Stromal cell of bone marrow (primary cell): ENCODE measurements at places on chromosomes 4 and X.
A peak's percentile ranks its signal among the peaks of the same experiment; 100 is the strongest.

GRCh38 chrX:10119399-10119990 is 37.3 kb upstream of the CLCN4 start:
- DNase-seq = no peak

DNA sequence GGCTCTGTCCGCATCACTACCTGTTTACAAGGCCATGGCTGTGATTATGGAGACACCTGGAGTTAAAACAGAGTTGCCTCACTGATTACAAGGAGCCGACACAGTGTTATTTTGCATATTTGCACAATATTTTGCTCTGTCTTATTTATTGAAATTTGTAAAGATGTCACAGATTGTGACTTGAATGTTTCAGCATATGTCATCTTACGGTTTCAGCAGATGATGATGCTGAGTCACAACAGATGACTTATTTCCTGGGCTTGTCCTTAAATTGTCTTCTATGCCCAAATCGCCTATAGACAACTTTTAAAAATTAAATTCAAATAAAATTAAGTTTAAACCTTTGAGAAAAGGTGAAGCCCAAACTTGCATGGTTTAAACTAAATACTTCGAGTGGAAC is 87.1 kb upstream of the INPP4B start:
- no peak for DNase-seq

DNA sequence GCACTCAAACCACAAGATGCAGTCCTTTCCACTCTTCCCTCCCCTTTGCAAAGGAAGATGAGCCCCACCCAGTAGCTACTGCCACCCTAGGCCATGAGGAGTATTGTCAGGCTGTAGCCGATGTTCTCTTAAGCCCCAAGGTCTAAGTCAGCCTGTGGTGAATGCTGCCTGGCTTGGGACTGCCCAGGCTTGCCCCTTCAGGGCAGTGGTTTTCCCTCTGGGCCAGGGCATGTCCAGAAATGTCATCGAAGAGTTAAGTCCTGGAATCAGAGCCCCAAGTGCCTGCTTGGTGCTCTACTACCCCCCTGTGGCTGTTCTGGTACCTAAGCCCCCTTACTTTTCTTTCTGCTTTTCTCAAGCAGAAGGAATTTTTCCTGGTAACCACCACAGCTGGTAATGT is 11.8 kb upstream of the PGK1 start:
- peak; percentile 27 for DNase-seq

GRCh38 chr4:107757864-107758476 is 37.9 kb upstream of the PAPSS1 start:
- no peak for DNase-seq

- DNase-seq = no peak
Measured at GRCh38 chr4:73258436-73258685, 237 bp downstream of the ANKRD17 start.

GRCh38 chr4:15805583-15806517 is 27.7 kb downstream of the CD38 start:
- peak; percentile 45 for DNase-seq

- DNase-seq = peak; percentile 25
Measured at GRCh38 chr4:16438986-16439385, 212.7 kb upstream of the TAPT1 start.

DNA sequence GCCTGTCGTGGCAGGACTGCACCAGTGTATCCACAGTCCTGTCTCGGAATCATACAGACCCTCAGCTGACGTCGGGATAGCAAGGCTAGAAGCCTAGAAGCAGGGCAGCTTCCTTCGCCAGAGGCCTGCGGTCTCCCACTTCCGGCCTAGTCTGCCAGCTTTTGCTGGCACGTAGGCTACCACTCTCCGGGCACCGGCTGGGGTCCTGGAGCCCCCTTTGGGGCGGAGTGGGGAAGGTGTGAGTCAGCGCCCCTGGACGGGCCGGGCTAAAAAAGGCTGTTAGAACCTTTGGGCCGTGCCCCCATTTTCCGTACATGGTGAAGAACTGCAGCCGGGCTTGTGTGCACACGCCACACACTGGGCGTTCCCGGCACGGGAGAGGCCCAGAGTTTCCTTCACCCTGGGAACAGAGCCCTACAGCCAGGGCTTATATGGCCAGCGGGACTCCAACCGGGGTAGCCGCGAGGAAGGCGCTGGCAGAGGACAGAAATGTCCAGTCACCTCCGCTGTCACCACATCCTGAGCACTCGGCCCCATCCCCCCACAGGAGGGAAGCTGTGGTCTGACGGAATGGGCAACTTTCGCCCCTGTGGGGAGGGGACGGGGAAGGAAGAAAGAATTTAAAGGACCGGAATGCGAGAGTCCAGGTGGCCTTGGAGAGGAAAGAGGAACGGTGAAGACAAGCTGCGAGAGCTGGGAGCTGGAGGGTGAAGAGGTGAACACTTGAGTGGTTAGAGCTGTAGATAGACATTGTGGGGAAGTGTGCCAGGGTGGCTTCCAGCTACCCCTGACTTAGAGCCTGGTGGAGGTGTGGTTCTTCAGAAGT is 4.6 kb downstream of the MAGIX start:
- DNase-seq = peak; percentile 78

DNA sequence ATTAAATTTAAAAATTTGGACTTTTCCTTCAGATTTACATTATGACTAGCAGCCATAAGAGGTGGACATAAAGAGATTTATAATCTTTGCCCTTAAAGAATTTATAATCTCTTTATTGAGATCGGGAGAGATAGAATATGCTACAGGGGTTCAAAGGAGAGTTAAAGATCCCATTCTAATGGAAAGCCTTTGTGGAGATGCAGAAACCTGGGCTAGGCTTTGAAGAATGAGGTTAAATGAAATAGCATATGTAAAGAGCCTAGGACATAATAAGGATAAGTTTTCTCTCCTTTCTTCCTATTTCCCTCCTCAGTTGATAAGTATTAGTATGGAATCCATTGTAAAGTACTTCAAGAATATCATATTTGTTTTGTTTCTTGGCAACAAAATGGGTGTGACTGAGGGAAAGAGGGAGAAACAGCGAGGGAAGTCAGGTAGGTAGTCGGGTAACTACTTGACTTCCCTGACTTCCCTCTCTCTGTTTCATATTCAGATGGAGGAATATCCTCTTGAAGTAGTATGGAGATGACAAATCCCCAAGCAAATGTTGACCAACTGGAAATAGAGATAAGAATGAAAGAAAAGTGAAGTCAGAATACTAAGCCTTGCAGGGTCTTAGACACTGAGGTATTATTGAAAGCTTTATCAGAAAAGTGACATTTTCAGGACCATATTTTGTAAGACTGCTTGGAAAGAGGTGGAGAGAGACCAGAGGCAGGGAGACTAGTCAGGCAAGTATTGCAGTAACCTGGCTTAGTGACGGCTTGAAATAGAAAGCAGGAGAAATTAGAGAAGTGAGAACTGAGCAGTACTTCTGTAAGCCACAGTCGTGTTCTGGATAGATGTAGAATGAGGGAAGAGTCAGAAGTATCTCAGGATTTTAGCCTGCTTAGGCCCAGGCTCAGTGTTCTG is 82.9 kb downstream of the PDLIM5 start:
- no peak for DNase-seq

GRCh38 chr4:112321776-112322684 is 24.9 kb downstream of the ALPK1 start:
- peak; percentile 33 for DNase-seq

GRCh38 chr4:110033355-110034025 is 120.8 kb downstream of the EGF start:
- no peak for DNase-seq

DNA sequence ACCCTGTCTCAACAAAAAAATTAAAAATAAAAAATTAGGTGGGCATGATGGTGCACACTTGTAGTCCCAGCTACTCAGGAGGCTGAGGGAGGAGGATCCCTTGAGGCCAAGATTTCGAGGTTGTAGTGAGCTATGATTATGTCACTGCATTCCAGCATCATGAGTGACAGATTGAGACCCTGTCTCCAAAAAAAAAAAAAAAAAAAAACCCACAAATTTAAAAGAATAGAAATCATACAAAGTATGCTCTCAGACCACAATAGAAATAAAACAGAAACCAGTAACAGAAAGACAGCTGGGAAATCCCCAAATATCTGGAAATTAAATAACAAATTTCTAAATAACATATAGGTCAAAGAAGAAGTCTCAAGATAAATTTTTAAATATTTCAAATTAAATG is 81.0 kb upstream of the HUWE1 start:
- no peak for DNase-seq

- DNase-seq = no peak
Measured at GRCh38 chr4:68180849-68181526, 51.3 kb upstream of the TMPRSS11F start.

DNA sequence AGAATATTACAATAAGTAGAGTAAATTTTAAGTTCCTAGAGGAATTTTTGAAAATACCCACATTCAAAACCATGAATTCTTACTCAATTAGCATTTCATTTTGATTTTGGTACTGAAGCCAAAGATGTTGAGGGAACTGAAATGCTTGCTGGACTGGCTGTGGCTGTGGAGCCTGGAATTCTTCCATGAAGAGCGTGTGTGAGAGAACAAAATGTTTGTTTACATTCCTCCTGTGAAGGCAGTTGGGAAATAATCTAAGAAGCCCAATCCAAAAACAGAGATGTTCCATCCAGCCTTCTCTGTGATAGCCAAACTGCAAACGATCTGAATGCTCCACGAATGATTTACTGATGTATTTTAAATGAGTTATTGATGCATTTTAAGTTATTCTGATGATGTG is 3.8 kb upstream of the ADH1B start:
- peak; percentile 82 for DNase-seq

DNA sequence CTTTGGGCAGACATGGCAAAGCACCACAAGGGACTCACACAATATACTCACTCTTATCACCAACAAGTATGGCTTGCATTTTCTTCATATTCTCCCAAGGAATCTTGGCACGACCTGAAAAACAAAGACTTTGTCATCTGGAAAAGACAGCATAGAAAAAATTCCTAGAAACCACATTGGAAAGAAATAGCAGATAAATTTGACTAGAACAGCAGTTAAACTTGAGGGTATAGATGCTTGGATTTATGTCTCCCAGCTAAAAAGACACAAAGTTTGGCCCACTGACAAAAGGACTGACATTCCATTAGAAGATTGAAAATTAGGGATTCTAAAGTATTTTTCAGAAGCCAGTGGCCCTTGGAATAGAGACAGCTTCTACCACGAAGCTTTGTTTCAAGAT is 6.9 kb upstream of the VEGFC start:
- DNase-seq = no peak

GRCh38 chrX:68758671-68759070 is 70.2 kb upstream of the EFNB1 start:
- DNase-seq = no peak

DNA sequence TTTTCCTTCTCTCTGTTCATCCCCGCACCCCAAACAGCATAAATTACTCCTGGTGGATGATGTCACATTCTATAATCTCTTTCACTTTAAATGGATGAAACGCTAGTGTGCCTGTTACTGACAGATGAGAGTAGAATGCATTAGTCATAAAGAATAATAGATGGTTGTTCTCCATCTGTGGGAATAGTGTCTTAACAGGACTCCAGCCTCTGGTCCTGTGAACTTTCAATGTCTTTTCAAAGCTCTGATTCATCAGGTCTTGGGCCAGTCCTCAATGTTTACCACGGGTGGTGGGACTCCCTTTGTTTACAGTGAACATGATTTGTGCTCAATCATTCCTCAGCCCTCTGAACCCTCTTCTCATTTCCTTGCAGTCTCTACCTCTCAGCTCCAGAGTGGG is 182.6 kb downstream of the GABRB1 start:
- peak; percentile 85 for DNase-seq

- no peak for DNase-seq
Measured at GRCh38 chr4:8071766-8072165, 86.8 kb downstream of the ABLIM2 start.

DNA sequence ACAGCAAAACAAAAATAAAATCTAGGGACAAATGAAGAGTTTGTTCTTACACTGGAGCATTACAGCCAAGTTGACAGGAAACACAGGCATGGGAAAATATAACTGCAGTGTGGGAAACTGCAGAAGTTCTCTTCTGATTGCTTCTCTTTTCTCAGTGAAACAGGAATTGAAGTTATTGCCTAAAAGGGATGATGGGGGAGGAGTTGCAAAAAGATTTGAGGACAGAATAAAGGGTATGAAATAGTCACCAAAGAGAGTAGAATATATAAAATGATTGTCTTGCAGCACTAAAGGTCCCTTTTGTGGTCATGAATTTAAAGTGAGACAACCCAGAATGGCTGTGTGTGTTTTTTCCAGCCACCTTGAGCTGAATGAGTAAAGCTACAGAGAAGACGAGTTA is 103.7 kb downstream of the JADE1 start:
- no peak for DNase-seq

- no peak for DNase-seq
Measured at GRCh38 chrX:81979806-81980515, 778.1 kb downstream of the SH3BGRL start.

DNA sequence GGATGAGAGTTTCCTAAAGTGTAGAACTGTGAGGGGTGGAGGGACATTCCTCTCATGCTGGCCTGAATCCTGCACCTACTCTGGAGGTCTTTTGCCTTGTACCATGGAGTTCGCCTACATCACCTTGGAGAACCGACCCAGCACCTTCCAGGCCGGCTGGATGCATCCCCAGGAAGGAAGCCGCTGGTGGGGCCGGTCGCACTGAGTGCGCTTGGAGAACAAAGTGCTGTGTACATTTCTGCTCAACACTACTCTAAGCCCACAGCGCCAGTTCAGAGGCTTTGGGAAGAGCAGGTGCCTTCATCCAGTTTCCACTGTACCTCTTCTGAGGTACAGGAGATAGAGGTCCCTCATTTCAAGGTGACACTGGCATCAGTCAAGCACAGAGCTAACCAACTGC is 15.4 kb upstream of the IRF2 start:
- DNase-seq = no peak

DNA sequence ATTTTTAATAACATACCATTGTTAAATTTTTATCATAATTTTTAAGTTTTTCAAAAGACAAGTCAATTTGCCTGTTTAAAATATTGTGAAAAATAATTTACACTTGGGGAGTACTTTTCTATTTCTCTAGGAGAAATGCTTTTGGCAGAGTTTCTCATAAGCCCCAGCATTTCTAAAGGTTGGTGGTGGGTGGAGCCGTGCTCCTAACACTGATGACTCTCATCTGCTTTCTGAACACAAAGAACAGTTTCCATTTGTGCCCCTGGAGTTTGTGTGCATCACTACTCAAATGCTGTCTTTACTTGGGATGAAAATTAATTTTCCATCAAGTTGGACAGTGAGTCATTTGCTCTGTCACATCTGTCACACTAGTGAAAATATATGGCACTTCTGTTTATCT is 57.6 kb downstream of the TNIP2 start:
- DNase-seq = no peak
